ENCODE measurements at places on chromosomes 11 and 22.

GRCh38 chr11:134261626-134262488 is 8.5 kb downstream of the ACAD8 start:
- DNase-seq: no peak

GRCh38 chr11:75964071-75964470 is 149.1 kb downstream of the UVRAG start:
- no peak for DNase-seq

DNA sequence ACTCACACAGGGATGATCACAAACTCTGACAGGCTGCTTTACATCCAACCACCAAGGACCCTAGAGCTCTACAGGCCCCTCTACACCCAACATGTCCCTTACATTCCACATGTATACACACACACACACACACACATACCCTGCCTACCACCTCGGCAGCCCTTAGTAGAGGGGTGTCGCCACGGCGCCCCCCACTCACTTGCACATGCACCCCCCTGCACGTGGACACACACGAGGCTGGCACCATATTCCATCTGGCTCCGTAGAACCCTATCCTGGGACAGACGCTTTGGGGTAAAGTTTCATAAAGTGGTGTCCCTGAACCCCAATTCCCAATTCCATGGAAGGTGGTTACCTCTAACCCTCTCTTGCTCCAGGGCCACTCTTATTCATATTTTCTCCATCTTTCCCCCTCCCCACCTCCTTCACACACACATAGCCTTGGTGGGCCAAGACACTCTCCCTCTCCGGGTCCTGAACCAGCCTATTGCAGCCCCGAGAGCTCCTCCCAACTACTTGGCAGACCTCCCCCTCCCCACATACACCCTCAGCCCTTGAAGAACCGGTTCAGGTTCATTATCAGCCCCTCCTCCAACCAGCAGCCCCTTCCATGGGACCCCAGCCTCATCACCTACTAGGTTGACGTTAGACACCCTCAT is 809 bp downstream of the PDE2A start:
- DNase-seq: no peak

DNA sequence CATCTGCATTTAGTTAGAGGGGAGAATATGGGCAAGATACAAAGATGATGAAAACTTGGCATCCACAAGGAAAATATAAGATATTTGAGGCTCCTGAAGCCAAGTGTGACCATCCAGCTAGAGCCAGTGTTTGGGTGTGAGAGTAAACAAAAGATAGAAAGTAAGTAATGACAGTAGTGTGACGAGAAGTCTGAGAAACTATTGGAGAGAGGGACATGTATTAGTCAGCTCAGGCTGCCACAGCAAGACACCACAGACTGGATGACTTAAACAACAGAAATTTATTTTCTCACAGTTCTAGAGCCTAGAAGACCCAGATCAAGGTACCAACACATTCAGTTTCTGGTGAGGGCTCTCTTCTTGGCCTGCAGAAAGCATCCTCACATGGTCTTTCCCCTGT is 6.4 kb upstream of the CCKBR start:
- no peak for DNase-seq

- no peak for DNase-seq
These were observed 154.1 kb downstream of the ENTHD1 start for GRCh38 chr22:39739338-39740027.

DNA sequence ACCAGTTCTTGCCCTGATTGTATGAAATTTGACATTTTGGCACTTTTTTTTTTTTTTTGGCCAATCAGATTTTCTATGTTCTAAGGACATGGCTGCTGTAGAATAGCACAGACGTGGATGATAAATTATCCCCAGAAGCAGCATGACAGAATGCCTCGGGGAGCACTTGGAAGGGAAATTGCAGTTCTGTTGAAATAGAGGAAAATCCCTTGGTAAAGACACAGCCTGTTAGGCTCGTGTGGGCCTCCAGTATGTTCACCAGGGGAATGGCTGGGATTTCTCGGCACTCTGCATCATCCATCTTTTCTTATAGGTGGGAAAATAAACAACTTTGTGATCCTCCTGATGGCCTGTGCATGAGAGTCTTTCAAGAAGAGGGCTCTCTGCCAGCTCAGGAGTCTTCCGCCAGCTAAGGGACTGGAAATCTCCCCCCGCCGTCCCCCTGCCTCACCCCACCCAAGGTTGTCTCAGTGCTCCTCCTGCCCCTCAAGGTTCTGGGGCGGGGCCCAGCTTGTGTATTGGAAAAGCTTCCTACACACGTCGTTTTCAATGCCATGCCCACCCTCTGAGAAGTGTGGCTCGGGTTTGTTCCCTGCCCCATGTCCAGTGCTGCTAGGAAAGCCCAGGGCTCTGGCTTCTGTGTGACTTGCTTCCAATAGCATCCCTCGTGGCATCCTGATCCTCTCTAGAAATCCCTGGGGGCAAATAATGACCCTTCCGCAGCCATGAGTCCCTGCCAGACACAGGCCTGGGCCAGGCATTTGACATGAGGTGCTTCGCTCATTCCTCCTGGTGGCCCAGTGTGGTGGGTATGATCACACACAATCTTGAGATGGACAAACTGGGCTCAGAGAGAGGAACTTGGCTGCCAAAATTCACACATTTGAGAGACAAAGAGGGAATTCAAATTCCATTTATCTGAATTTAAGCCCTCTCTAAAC is 70.6 kb upstream of the ATXN10 start:
- DNase-seq: no peak

GRCh38 chr11:10307400-10308200 is 2.7 kb downstream of the ADM start:
- no peak for DNase-seq
